HCT116 (cell line): ENCODE measurements at places on chromosomes 5 and 9. TPM values are rescaled to one million over a fixed set of nuclear protein-coding genes. Genes with fewer than 3 reads are reported as not detected.
A peak's percentile ranks its signal among the peaks of the same experiment; 100 is the strongest.

Gene KIF12
- 6.4 TPM for total RNA-seq

Gene PCDHA1
- total RNA-seq, result not detected

Gene CXCL14
- total RNA-seq, result not detected

- H3K36me3 ChIP-seq, result no peaks in the 10 kb centered on the region
- no peak overlapping the region for H3K4me3 ChIP-seq
- H3K27ac ChIP-seq, result no peak overlapping the region
- no peaks in the 10 kb centered on the region for H3K4me1 ChIP-seq
These were observed 326.6 kb upstream of the NREP start for GRCh38 chr5:112083623-112084022.

DNA sequence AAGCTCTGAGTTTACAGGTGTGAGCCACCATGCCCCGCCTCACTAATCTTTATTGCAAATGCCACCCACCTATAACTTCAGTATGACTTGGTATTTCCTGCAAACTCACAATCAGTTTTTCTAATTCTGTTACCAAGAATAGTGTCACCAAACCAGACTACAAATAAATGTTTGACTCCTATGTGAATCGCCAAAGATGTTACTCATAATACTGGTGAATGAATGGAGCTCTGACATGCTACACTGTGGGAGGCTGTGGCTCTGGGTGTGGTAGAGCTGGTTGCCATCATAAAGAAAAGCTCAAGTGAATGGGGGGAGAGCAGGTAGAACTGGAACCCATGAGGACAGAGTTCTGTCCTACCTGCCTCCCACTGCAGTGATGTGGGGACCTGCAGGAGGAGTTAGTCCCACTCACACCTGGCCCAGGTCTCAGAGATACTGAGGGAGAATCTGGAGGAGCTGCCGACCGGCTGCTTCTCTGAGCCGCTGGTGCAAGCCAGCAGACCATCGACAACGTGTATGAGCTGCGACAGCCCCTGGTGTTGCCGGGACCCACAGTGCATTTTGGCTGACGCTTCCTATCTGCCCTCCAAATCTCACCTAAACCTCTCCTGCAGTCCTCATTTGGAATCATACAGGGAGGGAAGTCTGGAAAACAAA is 95.7 kb downstream of the ENTREP1 start:
- no peak overlapping the region for H3K27ac ChIP-seq
- H3K27me3 ChIP-seq, result no peaks in the 10 kb centered on the region
- H3K4me1 ChIP-seq, result no peaks in the 10 kb centered on the region
- no peak overlapping the region for H3K4me3 ChIP-seq
- H3K36me3 ChIP-seq, result no peaks in the 10 kb centered on the region

GRCh38 chr5:177546258-177546741 is 8.1 kb downstream of the FAM193B start:
- H3K36me3 ChIP-seq, result no peaks in the 10 kb centered on the region
- no peaks in the 10 kb centered on the region for H3K27me3 ChIP-seq
- 0 out of 2 replicates have a peak overlapping the region, but pooled peaks have one; percentile 4 for H3K27ac ChIP-seq
- H3K4me3 ChIP-seq, result no peak overlapping the region
- DNase-seq, result no peak
- 0 out of 2 replicates have a peak, but pooled peaks cover 6% of the 10 kb centered on the region for H3K4me1 ChIP-seq

- no peaks in the 10 kb centered on the region for H3K27me3 ChIP-seq
- H3K27ac ChIP-seq, result no peak overlapping the region
- no peak overlapping the region for H3K4me3 ChIP-seq
- no peaks in the 10 kb centered on the region for H3K36me3 ChIP-seq
These were observed 212.2 kb downstream of the PCSK1 start for GRCh38 chr5:96220610-96221390.

GRCh38 chr5:138849439-138849838 is 25.7 kb downstream of the LRRTM2 start:
- no peaks in the 10 kb centered on the region for H3K27me3 ChIP-seq
- H3K36me3 ChIP-seq, result no peaks in the 10 kb centered on the region
- DNase-seq, result no peak
- no peaks in the 10 kb centered on the region for H3K4me1 ChIP-seq
- no peak overlapping the region for H3K4me3 ChIP-seq
- no peak overlapping the region for H3K27ac ChIP-seq

DNA sequence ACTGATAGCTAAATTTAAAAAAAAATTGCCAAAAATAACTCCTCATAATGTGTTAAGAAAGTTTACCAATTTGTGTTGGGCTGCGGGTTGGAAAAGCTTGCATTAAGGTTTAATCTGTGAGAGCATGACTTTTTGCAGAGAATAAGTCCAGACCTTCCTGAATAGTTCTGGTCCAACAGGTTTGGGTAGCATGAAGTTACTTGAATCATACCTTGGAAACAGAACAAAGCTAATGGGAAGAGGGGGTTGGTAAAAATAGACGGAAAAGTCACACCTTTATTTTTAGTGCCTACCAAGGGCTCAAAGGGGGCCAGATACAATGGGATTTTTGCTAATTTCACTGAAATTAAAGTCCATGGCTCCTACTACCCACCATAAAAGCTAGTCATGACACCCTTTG is 17.1 kb upstream of the MATR3 start:
- no peak for DNase-seq
- H3K36me3 ChIP-seq, result peaks cover 35% of the 10 kb centered on the region
- peak overlapping the region; percentile 87 for H3K4me3 ChIP-seq
- H3K4me1 ChIP-seq, result peaks cover 37% of the 10 kb centered on the region
